ENCODE measurements at places on chromosomes 13 and 19.

DNA sequence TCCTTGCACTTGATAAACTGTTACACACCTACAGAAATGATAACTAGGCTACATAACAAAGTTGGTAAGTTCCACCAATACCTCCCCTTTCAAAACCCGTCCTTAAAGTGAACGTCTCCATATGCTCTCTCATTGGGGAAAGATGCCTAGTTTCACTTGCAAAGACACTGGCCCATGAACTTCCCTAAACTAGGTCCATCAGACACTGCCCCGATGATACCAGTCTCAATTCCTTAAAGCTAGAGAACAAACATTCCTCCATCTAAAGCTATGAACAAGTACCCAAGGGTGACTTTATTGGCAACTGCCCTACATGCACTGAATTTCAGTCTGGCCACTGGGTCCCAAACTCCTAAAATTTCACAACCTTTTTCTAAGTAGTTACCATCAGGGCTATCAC, 39.9 kb downstream of the FOXO1 start:
- DNase-seq = no peak

DNA sequence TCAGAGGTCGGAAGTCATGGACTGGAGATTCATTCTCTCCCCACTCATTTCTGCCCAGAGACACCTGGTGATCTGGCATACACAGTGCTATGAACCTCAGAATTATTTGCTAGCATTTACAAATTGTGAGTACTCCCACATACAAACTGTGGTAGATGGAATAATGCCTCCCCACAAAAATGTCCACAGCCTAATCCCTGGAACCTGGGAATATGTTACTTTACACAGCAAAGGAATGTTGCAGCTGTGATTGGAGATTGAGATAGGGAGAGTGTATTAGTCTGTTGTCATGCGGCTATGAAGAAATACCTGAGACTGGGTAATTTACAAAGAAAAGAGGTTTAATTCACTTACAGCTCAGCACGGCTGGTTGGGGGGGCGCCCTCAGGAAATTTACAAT, 3.1 kb upstream of the UQCRFS1 start:
- no peak for DNase-seq

- no peak for DNase-seq
Measured at GRCh38 chr13:54627646-54628372, 1599.2 kb downstream of the OLFM4 start.

DNA sequence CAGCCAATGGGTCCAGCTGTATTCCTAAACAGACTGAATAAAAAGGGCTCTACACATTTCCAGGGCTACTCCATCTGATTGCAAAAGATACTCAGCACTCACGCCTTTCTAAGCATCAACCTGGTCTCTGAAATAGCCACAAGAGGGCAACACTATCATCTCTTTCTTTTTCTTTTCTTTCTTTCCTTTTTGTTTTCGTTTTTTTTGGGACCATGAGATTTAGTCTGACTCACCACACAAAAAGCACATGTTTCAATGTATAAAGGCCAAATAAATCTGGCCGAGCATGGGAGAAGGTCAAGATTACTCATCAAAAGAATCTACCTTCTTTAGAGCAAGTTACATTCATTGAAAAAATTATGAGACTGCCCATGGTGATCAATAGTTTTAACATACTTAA, 805.6 kb upstream of the ARGLU1 start:
- DNase-seq = no peak

DNA sequence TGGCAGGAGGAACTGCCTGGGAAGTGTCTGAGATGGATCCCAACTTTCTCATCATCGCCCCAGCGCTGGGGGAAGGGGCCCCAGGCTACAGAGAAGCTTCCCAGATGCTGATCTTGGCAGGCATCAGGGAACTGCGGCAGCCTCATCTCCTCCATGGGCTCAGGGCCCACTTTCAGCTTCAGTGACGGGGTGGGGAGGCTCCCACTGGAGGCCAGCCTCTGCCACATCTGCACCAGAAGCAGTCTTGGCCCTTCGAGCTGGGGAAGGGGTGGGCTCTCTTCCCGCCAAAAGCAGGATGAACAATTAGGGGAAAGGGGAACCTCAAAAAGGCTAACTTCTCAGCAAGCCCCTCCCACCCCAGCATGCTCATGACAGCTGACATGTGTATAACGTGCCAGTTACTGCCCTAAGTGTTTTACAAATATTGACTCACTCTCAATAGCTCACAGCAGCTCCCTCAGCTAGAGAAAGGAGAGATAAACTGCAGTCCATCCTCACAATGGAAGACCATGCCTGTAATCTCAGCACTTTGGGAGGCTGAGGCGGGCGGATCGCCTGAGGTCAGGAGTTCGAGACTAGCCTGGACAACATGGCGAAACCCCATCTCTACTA, 7.1 kb upstream of the S1PR2 start:
- DNase-seq = no peak

DNA sequence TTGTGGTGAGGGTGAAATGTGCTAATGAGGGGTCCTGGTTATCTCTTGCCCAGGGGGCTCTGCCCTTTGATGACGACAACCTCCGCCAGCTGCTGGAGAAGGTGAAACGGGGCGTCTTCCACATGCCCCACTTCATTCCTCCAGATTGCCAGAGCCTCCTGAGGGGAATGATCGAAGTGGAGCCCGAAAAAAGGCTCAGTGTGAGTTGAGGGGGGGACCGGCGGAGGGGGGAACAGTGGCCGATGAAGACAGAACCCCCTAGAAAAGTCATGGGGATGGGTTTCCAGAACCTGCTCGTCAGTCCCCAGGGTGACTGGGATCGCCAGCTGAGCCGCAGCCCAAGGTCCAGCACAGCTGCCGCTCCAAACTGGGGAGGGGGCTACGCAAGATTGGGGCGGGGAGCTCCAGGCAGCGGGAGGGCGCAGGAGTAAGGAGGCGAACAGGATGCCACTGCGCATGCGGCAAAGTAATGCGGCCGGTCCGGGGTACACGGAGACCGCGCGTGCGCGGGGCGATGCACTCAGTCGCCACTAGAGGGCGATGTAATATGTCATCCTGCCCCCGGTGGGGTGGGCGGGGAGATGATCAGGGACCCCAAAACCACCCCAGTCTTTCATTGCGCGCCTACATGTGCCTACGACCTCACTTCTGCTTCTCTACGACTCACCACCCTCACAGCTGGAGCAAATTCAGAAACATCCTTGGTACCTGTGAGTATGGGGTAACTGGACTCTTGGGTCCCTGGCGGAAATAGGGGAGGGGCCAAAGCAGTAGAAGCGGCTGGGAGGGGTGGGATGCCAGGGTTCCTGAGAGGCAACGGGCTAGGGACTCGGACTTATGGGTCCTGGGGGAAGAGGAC, 17.9 kb downstream of the BRSK1 start:
- DNase-seq = peak; percentile 91

All from CD4-positive, alpha-beta T cell treated with Interleukin-15 for 4 hours (primary cell).